LoVo (cell line): ENCODE measurements at places on chromosomes 6 and 20.
A peak's percentile ranks its signal among the peaks of the same experiment; 100 is the strongest.

DNA sequence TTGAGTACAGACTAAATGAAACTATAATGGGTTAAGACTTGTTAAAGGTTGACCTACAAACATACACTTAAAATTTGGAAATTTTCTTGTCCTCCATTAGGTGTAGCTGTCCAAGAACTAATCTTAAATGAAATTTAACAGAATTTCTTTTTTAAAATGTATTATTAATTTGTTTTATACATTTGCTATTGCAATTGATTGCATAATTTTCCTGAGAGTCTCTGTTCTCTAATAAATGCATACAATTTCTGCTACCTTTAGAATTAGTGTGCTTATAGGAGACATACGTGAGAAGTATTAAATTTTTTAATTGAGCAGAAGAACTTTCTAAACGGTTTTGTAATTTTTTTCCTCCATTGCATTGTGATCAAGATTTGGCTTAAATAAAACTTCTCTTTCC lies 1.5 kb downstream of the FAM135A start:
- no peak for DNase-seq

- no peak for DNase-seq
Measured at GRCh38 chr6:118313208-118313607, 234.9 kb upstream of the PLN start.

GRCh38 chr6:28135393-28135792 lies 6.3 kb upstream of the ZKSCAN8 start:
- no peak for DNase-seq

- DNase-seq = no peak
Measured at GRCh38 chr6:64186592-64186991, 551.0 kb downstream of the PHF3 start.

- no peak for DNase-seq
Measured at GRCh38 chr6:38584731-38585130, 55.0 kb downstream of the BTBD9 start.

DNA sequence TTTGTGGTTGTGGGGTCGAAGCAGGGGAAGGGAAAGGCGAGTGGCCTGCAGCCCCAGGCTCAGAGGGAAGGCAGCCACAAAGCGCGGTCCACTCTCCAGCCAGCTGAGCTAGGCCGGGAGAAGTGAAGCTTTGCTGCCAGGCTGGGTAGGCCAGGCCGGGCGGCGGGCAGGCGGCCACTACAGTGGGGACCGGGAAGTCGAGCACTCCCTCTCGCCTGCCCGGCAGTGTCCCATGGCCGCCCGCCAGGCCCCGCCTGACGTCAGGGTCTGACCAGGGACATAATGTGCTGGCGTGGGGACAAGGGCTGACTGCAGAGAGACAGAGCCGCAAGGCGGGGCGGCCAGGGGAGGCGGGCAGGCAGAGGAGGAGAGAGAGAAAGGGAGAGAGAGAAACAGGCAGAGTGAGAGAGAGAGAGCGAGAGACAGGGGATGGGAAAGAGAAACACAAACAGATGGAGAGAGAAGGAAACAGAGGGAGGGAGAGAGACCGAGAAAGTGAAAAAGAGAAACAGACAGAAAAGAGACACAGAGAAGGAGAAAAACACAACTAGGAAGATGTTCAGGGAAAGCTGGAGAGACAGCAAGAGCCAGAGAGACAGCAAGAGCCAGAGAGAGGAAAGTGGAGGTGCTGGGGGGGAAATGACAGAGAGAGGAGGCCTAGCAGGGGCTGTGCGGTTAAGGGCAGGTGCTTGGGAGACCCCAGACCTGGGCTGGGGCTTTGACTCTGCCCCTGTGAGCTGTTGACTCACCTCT lies 94.5 kb upstream of the PTPN1 start:
- DNase-seq = peak; percentile 86

DNA sequence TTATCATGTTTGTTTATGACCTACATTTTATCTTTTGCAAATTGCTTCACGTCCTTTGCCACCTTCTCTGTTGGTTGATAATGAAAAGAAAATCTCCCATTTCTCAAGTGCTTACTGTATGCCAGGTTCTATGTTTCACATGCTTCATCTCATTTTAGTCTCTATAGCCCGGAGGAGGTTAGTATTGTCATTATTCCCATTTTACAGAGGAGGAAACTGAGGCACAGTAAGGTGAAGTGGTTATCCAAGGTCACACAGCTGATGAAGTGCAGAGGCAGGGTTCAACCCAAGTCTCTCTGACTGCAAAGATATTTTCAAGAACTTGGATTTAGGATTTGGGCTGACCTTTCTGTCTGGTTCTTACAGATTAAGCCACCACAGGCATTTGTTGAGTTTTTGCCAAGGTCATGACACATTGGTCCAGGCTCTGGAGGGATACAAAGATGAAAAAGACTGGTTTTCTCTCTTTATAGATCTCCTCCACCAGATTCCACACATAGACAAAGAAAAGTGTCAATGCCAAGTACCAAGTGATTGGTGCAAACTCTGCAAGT lies 20.6 kb downstream of the CNBD2 start:
- DNase-seq = no peak

GRCh38 chr20:36629719-36630681 lies 16.0 kb downstream of the SLA2 start:
- no peak for DNase-seq

- DNase-seq = no peak
Measured at GRCh38 chr6:21856456-21856825, 262.9 kb downstream of the SOX4 start.

DNA sequence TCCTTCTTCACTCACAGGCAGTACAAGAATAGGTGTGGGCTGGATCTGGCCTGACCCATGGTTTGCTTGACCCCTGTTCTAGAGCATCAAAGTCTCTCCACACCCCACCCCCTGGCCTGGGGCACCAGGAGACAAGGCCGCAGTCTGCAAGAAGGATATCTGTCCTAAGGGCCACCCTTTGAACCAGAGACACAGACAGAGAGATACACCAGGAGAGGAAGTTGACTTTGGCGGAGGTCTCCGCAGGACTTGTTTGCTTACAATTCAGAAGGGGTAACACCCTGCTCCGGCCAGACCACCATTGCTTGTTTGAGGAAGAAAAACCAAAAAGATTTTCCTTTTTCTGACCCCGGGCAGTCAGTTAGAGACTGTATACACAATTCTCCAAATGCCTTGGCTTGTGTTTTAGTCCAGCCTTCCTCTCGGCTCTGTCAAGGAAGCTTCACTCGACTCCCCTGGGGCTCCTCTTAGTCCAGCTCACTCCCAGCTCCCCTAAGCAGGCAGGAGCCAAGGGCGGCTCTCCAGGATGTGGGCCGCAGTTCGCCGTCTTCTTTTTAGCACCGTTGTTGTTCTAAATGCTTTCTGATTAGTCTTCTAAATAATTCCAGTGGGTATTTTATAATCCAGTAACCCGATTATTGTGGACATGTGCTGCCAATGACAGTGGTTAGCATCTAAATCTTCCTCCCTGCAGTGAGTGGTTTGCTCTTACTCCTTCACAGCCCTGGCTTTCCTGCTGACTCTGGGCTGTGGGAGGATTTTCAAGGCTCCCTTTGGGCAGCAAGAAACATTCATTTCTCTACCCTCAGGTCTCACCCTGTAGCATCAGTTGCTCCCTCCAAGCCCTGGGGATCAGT lies 58.6 kb upstream of the MRPS10 start:
- no peak for DNase-seq

GRCh38 chr6:42366011-42366705 lies 85.6 kb downstream of the TRERF1 start:
- no peak for DNase-seq

GRCh38 chr20:61057443-61058121 lies 194.5 kb upstream of the CDH4 start:
- no peak for DNase-seq

DNA sequence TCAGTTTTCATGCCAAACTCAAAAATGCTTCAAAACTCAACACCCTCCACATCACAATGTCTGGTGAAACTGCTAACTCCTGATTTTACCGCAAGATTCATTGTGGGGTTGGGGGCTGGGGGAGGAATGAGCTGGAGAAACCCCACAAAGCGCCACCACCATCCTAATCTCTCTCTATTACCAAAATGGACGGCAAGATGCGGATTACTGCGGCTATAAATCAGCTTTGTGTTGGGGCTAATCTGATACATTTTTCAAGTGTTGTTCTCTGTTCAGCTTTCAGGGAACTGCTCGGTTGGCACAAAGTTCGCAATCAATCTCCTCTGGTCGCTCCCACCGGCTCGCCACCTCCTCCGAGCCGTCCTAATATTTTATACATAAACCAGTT lies 83.7 kb downstream of the TMEM242 start:
- DNase-seq = no peak

GRCh38 chr6:119355157-119355556 lies 5.6 kb upstream of the MAN1A1 start:
- no peak for DNase-seq

- DNase-seq = no peak
Measured at GRCh38 chr20:33679758-33680485, 5.7 kb upstream of the NECAB3 start.

DNA sequence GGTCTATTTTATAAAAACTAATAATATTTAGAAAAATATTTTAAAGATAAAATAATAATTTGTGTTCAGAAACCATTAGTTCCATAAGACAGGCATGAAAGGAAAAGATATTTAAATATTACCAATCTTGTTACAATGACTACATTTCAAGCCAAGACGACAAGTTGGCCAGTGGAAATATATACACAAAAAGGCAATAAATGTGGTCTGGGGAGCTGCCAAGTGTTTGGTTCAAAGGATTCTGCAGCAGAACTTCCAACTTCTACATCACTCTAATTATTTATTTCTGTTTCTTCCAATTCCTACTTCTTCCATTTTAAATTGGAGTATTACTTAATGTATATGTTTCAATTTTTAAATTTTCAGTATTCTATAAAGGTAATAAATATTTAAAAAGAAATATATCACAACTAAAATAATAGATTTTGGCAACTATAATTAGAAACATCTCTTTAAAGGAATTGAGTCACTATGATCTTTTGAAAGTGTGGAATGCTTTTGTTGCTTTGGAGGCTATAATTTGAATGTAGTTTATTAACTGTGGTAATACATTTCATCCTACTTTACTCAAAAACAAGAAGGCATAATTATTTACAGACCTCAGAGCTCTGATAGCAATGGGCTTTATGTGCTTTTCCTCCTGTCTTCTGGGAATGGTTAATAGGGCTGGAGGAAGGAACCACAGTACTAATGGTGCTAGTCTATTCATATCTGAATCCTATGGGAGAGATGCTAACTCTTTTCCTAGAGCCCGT lies 129.7 kb upstream of the FAM184A start:
- DNase-seq = peak; percentile 25

GRCh38 chr6:131004936-131005335 lies 58.1 kb downstream of the EPB41L2 start:
- DNase-seq = no peak

DNA sequence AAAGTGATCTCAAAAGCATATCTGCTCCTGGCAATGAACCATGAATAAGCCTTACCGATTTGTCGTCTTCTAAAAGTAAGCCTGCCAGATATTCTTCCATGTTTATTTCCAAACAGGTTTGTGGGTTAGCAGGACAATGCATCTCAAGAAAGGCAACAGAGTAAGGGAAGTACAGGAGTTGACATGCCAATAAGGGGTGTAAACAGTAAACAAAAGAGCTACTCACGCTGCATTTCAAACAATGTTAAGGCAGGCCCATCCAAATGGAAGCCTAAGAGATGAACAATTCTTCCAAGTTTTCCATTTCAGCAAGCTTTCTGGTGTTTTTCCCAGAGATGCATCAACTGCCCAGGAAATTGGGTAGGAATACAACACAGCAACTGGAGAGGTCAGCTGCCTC lies 27.8 kb upstream of the CRIP3 start:
- DNase-seq = no peak

GRCh38 chr20:33837096-33837830 lies 26.1 kb downstream of the CHMP4B start:
- no peak for DNase-seq

DNA sequence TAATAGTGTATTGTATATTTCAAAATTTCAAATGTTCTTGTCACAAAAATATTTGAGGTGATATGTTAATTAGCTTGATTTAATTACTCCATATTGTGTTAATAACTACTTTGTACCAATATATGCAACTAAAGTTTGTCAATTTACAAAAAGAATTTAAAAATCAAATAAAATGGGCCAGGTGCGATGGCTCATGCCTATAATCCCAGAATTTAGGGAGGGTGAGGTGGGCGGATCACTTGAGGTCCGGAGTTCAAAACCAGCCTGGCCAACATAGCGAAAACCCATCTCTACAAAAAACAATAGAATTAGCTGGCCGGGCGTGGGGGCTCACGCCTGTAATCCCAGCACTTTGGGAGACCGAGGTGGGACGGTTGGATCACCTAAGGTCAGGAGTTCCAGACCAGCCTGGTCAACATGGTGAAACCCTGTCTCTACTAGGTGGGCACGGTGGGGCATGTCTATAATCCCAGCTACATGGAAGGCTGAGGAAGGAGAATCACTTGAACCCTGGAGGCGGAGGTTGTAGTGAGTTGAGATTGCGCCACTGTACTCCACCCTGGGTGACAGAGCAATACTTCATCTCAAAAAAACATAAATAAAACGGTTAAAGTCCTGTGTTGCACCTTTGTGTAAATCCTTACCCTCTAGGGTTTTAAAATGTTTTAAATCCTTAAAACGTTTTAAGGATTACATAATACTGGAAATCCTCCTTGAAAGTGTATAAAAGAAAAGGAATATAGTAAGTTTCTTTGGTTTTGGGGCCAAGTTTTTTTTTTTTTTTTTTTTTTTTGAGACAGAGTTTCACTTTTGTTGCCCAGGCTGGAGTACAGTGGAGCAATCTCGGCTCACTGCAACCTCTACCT lies 4.0 kb downstream of the HSPA1B start:
- DNase-seq = no peak

- no peak for DNase-seq
Measured at GRCh38 chr20:40575851-40576250, 113.2 kb downstream of the MAFB start.

- DNase-seq = no peak
Measured at GRCh38 chr6:167331565-167331964, 6.7 kb downstream of the TTLL2 start.

DNA sequence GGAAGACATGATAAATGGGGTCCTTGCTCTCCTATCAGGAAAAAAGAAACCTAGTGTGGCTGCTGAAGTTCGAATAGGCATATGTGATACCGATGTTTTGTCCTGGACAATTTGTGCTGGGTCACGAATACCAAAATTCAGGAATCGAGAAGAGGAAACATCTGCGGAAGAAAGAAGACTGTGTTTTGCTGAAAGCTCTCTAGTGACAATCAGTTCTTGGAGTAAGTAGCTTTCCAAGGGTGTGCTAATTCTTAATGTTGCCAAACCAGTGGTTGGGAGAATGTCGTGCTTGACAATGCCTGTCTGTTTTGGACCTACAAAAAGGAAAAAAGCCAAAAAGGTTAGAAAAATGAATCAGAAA lies 956.1 kb downstream of the PHF3 start:
- no peak for DNase-seq

- no peak for DNase-seq
Measured at GRCh38 chr6:43444036-43444435, 11.3 kb downstream of the DLK2 start.

- no peak for DNase-seq
Measured at GRCh38 chr6:140485740-140486449, 1111.4 kb upstream of the CITED2 start.
